ENCODE measurements at places on chromosomes 3 and 15. TPM values are rescaled to one million over a fixed set of nuclear protein-coding genes. Genes with fewer than 3 reads are reported as not detected.
A peak's percentile ranks its signal among the peaks of the same experiment; 100 is the strongest.

BDH1 gene
- total RNA-seq = 33.3 TPM

ACAD9 gene
- 38.1 TPM for total RNA-seq

VWA5B2 gene
- total RNA-seq = 1.5 TPM

TM4SF18 gene
- total RNA-seq = not detected

CYP8B1 gene
- total RNA-seq = not detected

LZTFL1 gene
- total RNA-seq = 19.9 TPM

ZNF621 gene
- total RNA-seq = 21.3 TPM

KLHL40 gene
- total RNA-seq = not detected

GPR87 gene
- not detected for total RNA-seq

LSG1 gene
- 44.7 TPM for total RNA-seq

GOLGA8S gene
- total RNA-seq = not detected

DNA sequence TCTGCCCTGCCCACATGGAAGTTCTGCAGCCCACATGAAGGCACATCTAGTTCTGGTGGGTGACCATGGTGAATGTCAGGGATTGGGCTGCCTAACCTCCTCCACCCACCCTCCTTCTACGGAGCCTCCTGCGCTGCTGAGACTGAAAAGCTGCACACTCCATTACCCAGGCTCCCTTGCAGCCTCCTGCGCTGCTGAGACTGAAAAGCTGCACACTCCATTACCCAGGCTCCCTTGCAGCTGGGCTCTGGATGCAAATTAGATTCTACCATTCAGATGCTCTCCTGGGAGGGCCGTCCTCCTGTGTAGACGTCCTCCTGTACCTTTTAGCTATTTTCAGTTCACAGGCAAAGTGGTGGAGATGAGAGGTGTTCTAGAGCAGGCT, 32.1 kb downstream of the POMGNT2 start:
- no peak overlapping the region for H3K4me3 ChIP-seq
- peaks cover 6% of the 10 kb centered on the region for H3K27me3 ChIP-seq
- H3K36me3 ChIP-seq = peaks cover 5% of the 10 kb centered on the region
- H3K4me1 ChIP-seq = no peaks in the 10 kb centered on the region
- no peak for DNase-seq

DNA sequence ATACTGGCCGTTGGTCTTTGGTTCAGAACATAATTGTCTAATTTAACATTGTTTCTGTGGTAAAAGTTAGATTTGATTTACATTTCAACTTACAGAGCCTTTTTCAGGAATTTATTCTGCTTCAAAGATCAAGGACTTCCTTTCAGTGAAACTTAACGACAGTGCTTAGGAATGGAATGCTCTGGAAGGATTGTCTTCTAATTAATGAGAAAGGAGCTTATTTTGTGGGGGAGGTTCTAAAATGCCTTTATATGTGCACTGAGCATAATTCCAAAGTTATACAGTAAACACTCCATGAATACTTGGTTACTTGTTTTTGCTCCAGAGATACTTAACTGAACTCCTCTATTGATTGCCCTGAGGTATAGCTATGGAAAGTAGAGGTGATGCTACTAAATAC, 75.7 kb downstream of the CACNA1D start:
- no peaks in the 10 kb centered on the region for H3K27me3 ChIP-seq
- DNase-seq = no peak
- H3K36me3 ChIP-seq = no peaks in the 10 kb centered on the region
- H3K4me1 ChIP-seq = peaks cover 28% of the 10 kb centered on the region

GRCh38 chr15:32953533-32953910, 235.7 kb downstream of the GREM1 start:
- H3K4me1 ChIP-seq = no peaks in the 10 kb centered on the region
- no peaks in the 10 kb centered on the region for H3K36me3 ChIP-seq
- peak; percentile 49 for DNase-seq
- no peak overlapping the region for H3K4me3 ChIP-seq
- peak overlapping the region; percentile 55 for H3K27ac ChIP-seq

DNA sequence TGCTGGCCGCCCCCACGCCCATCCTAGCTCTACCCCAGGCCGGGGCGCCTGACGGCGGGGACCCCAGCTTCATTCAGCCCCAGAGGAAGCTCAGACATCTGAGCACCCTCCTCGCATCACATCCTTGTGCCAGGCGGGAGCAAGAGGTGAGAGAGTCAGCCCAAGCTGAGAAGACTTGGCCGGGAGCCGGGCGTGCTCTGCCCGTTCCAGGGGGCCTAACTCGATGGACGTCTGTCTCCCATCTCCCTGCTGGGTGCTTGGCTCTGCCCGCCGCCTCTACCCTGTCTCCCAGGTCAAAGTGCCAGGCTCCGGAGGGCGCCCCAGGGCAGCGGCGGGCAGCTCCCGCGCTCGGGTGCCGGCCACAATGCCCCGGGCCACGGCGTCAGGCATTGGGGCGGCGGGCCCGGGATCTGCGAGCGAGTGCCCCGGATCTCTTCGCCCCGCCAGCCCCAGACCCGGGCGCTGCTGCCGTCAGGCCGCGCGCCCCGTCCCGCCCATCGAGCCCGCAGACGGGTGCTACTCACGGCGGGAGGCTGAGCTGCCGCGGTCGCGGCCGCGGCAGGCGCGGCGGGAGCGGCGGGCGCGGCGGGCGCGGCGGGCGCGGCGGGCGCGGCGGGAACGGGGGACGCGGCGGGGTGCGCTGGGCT, 388 bp downstream of the DAPK2 start:
- H3K4me1 ChIP-seq = no peaks in the 10 kb centered on the region
- peaks cover 41% of the 10 kb centered on the region for H3K27me3 ChIP-seq
- no peak overlapping the region for H3K27ac ChIP-seq
- peak overlapping the region; percentile 62 for H3K4me3 ChIP-seq

GRCh38 chr15:34869110-34869509, 73.8 kb upstream of the ACTC1 start:
- H3K27ac ChIP-seq = no peak overlapping the region
- H3K4me3 ChIP-seq = no peak overlapping the region
- no peaks in the 10 kb centered on the region for H3K27me3 ChIP-seq
- peaks cover 79% of the 10 kb centered on the region for H3K36me3 ChIP-seq
- no peak for DNase-seq

DNA sequence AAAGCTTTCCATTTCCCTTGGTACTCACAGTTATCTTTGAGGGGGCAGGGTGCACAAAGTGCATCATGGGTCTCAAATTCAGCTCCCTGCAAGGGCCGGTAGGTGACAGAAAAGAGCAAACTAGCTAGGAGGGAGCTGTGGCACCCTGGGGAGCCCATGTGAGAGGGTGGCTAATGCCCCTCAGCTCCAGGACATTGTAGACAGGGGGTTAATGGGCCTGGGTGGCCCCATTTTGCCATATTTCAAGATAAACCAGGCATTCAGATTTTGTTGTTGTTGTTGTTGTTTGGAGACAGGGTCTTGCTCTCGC, 3.7 kb upstream of the SLC6A6 start:
- no peak overlapping the region for H3K4me3 ChIP-seq
- no peaks in the 10 kb centered on the region for H3K36me3 ChIP-seq
- no peaks in the 10 kb centered on the region for H3K27me3 ChIP-seq
- H3K27ac ChIP-seq = no peak overlapping the region
- H3K4me1 ChIP-seq = peaks cover 3% of the 10 kb centered on the region

GRCh38 chr15:60021589-60022378, 17.7 kb downstream of the FOXB1 start:
- H3K27ac ChIP-seq = no peak overlapping the region
- no peaks in the 10 kb centered on the region for H3K36me3 ChIP-seq
- H3K27me3 ChIP-seq = peaks cover 6% of the 10 kb centered on the region
- H3K4me3 ChIP-seq = no peak overlapping the region

GRCh38 chr3:142875583-142876207, 13.2 kb downstream of the PCOLCE2 start:
- DNase-seq = no peak
- no peaks in the 10 kb centered on the region for H3K4me1 ChIP-seq
- no peak overlapping the region for H3K4me3 ChIP-seq
- H3K27ac ChIP-seq = no peak overlapping the region
- no peaks in the 10 kb centered on the region for H3K27me3 ChIP-seq
- H3K36me3 ChIP-seq = no peaks in the 10 kb centered on the region

DNA sequence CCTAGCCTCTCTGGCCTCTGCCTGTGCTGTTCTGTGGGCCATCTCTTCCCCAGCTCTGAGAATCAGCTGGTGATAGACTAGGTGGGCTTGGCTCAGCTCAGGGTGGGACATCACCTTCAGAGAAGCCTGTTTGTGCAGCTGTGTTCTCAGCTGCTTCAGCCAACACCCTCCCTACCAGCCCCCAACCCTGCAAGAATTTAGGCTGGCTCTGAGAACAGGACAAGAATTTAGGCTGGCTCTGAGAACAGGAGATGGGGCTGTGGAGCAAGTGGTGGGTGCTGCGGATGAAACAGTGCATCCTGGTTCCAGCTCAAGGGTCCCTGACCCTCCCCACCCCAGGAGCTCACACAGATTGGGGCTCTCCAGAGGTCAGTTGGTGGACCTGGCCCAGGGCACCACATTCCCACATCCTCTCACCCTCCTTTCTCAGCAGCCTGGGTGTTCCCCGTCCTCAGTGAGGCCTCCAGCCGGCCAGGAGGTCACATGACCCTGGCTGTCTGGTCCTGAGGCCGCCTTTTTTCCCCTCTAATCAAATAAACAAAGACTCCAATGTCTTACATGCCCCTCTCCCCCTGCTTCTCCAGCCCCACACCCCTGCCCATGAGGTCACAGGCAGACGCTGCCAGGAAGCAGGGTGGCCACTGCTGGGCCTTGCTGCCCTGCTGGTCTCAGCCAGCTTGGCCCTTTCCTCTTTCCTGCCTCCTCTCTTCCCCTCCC, 14.9 kb downstream of the PLEKHO2 start:
- peak overlapping the region; percentile 68 for H3K27ac ChIP-seq
- no peaks in the 10 kb centered on the region for H3K4me1 ChIP-seq
- DNase-seq = peak; percentile 53
- no peak overlapping the region for H3K4me3 ChIP-seq
- H3K36me3 ChIP-seq = peaks cover 52% of the 10 kb centered on the region

DNA sequence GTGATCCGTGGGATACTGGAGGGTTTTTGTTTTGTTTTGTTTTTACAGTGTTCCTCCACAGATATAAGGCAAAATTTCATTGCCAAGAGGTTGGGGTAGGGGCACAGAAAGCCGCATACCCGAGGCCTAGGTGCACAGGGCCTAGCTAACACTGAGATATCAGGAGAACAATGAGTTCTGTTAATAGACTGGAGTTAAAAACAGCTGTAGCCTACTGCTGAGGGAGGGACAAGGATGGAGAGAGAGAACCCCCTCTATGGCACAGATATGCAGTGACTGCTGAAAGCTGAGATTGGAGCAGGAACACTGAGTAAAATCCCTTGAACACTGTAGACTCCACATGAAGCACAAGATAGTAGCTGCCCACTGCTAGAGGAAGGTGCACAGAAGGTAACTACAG, 53.1 kb upstream of the MAP3K13 start:
- H3K27ac ChIP-seq = no peak overlapping the region
- peak overlapping the region; percentile 19 for H3K4me3 ChIP-seq
- H3K36me3 ChIP-seq = peaks cover 4% of the 10 kb centered on the region
- H3K27me3 ChIP-seq = no peaks in the 10 kb centered on the region

- H3K4me1 ChIP-seq = no peaks in the 10 kb centered on the region
- H3K4me3 ChIP-seq = no peak overlapping the region
- H3K36me3 ChIP-seq = peaks cover 39% of the 10 kb centered on the region
- H3K27me3 ChIP-seq = no peaks in the 10 kb centered on the region
These were observed 24.6 kb downstream of the IFT80 start for GRCh38 chr3:160374472-160374871.

GRCh38 chr3:18337231-18337630, 87.9 kb downstream of the SATB1 start:
- no peak overlapping the region for H3K27ac ChIP-seq
- H3K4me1 ChIP-seq = no peaks in the 10 kb centered on the region
- DNase-seq = no peak
- no peaks in the 10 kb centered on the region for H3K36me3 ChIP-seq
- H3K4me3 ChIP-seq = no peak overlapping the region

GRCh38 chr3:10548992-10549391, 43.6 kb upstream of the ATP2B2 start:
- H3K27me3 ChIP-seq = no peaks in the 10 kb centered on the region
- no peak overlapping the region for H3K27ac ChIP-seq
- H3K36me3 ChIP-seq = no peaks in the 10 kb centered on the region
- no peak for DNase-seq
- H3K4me1 ChIP-seq = peaks cover 10% of the 10 kb centered on the region

- H3K36me3 ChIP-seq = no peaks in the 10 kb centered on the region
- peaks cover 13% of the 10 kb centered on the region for H3K27me3 ChIP-seq
- no peaks in the 10 kb centered on the region for H3K4me1 ChIP-seq
These were observed 44.9 kb downstream of the PRR23E start for GRCh38 chr3:127237835-127238234.

DNA sequence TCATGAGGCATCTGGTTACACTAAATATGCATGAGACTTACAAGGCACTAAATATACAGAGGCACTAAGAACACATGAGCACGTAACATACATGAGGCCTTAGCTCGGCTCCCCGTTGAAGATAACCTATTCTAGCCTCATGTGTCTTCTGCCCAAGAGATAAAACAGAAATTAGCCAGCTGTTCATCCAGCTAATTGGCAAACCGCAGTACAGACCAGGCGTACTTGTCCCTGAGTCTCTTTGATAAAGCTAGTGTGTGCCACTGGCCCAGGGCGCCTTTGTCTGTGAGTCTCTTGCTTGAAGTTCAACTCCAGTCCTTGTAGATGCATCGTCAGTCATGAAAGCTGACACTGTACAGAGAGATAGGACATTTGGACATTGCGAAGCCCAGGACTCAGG, 121.9 kb upstream of the SPATA12 start:
- H3K36me3 ChIP-seq = no peaks in the 10 kb centered on the region
- DNase-seq = no peak
- no peak overlapping the region for H3K4me3 ChIP-seq
- no peaks in the 10 kb centered on the region for H3K4me1 ChIP-seq
- peaks cover 6% of the 10 kb centered on the region for H3K27me3 ChIP-seq

All from endodermal cell (in vitro differentiated cells).